ENCODE measurements at places on chromosomes 6 and 20.
A peak's percentile ranks its signal among the peaks of the same experiment; 100 is the strongest.

DNA sequence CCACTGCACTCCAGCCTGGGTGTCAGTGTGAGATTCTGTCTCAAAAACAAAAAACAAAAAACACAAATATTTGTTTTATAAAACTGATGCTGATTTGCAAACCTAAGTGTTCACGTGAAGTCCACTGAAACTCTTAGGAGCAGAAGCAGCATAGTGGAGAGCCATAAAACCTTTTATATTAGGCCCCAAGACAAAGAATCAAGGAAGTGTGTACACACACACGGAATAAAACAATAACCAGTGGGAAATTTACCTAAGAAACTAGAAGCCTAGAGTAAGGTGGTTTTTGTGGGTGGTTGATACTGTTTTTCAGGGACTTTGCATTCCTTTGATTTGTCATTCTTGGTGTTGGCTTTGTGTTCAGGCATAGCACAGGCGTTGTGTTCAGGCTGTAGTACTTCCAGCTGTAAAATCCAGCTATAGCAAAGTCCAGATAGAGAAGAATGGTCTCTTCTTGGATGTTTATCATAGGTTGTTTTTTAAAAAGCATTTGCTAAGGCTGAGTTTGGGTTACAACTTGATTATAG lies 61.3 kb downstream of the ATRN start:
- no peak for DNase-seq

- DNase-seq = no peak
Observed at GRCh38 chr20:58059260-58059544, 169.3 kb downstream of the ANKRD60 start.

DNA sequence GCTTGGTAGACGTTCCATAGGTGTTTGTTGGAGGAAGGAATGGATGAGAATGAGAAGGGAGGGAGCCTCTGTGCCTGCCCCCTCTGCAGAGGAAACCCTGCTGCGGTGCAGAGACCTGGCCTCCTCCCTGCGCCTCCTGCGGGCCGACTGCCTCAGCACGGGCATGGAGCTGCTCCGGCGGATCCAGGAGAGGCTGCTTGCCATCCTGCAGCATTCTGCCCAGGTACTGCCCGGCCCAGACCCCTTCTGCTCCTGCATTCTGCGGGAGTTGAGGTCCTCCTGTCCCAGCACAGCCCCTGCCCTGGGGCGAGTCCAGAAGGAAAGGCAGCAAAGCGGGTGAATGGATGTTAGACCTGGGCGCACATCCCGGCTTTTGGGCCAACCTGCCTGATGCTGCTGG lies 6.1 kb downstream of the DNPH1 start:
- DNase-seq = no peak

DNA sequence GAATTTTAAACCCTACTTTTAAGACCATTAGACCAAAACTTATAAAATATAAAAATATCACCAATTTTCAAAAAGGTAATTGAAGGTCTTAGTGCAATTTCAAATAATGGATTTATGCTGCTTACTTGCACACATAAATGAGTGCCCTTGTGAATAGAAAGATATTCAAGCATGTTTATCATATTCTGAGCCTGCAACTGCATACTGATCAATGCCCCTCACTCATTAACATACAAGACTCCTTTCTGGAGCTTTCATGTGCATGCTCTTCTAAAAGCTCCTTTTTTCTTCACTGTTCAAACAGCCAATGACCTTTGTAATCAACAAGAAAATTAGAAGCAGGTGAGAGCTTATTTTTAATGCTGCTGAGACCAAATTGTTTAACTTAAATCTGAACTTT lies 1139.3 kb downstream of the HACE1 start:
- no peak for DNase-seq

GRCh38 chr6:143695130-143695968 lies 17.6 kb downstream of the PHACTR2 start:
- DNase-seq = no peak

DNA sequence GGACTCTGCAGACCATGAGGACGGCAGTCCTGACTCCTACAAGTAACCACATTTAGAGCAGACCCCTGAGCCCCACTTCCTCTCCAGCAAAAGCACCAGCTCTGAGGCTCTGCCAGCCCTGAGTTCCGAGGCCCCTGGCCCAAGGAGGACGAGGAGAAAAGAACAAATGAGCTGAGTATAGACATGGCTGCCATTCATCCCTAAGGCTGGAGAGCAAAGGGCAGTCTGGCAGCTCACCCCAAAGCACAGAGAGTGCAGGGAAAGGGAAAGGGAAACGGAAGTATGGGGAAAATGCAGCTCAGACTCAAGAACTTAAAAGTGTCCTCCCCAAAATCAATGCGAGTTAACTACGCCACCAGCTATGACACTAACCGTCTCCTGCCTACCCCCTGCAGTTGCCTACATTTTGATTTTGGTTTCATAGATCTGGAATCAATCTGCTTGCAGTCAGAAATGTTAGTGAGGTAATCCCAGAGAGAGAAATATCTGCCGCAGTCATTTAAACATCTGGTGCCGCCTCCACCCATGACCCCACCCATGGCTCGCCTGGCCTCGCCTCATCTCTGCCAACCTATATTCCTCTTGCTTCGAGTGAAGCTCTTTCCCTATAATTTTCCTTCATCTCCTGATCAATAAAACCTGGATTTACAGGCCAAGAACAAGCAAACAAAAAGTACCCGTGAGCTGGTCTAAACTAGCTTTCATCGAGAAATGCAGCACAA lies 49.6 kb upstream of the AFDN start:
- DNase-seq = no peak

- DNase-seq = no peak
Observed at GRCh38 chr6:106563614-106564013, 65.7 kb downstream of the RTN4IP1 start.

DNA sequence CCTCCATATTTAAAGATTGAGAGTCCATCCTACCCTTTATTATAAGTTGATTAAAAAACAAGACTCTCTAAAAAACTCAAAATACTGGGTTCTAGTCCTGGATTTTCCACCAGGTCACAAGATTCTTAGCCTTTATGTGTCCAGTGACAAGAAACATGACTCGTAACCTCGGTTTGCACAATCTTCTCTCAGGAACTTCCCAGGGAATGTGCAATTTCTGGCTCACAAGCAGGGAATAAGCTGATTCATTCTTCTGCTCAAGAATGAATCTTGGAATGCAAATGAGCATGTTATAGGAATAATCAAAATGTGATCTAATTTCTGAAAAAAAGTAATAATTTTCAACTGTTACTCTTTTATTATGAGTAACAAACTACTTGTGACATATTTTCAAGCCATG lies 45.1 kb downstream of the OGFRL1 start:
- no peak for DNase-seq

DNA sequence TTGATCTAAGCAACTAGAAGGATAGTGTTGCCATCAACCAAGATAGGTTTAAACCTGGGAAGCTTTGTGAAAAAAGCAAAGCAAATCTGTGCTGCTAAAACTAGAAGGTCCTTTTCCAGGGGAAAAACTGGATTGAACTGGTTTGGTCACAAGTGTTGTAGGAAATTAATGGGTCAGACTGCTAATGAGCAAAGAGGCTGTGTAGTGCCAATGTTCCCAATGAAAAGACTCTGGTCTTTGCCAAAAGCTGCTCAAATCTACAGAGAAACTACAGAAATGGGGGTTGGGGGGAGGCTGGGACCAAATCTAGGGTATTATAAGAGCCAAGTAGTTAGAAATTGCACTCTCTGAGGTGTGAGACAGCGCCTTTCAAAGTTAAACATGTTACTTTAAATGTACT lies 85.0 kb downstream of the PLCG1 start:
- no peak for DNase-seq

GRCh38 chr6:35181308-35181932 lies 32.3 kb upstream of the SCUBE3 start:
- DNase-seq = no peak

GRCh38 chr6:157822245-157823000 lies 623 bp upstream of the SNX9 start:
- peak; percentile 34 for DNase-seq

GRCh38 chr6:99605074-99605734 lies 1.4 kb upstream of the PRDM13 start:
- no peak for DNase-seq

GRCh38 chr6:149242883-149243282 lies 74.6 kb upstream of the TAB2 start:
- DNase-seq = no peak

GRCh38 chr6:44849806-44850205 lies 462.3 kb downstream of the CDC5L start:
- DNase-seq = no peak

DNA sequence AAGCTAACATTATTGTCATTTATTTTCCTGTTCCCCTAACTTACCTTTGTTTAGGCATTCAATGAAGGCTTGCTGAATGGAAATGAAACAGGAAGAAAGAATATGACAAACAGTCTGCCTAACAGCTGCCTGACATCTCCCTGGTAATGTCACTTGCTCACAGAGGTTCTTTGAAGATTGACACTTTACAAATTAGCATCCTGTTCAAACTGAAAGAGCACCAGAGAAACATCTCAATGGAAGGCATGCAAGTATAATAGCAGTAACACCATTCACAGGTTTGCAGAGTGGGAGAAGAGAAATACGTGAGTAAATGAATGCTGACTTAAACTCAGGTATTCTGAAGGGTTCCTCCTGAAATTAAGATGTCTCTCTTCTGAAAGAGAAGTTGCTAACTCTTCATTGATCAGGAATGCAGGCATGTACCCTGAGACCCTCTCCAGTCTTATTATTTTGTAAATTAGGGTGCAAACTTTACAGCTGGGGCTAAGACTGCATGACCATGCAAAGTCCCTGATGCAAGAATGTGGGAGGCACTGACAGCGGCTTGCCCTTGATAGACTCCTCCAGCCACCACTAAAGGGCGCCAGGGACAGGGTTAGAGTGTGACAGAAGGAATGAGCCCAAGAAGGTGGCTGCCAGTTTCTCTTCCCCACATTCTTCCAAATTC lies 1.3 kb upstream of the SMLR1 start:
- no peak for DNase-seq

DNA sequence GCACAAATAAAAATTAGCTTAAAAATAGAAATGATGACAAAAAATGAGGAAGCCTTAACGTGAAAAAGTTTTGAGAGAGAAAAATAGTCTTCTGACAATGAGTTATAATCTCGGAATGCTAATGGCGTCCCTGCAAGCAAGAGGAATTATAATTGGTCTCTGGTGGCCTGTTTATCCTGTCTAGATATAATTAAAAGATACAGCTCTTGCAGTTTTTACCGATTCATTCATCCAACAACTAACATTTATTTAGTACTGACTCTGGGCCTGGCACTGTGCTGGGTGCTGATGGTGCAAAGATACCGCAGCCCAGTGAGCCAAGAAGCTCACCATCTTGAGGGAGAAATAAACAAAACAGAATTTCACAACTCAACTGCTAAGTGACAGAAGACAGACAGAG lies 31.6 kb upstream of the ANKRD60 start:
- no peak for DNase-seq

DNA sequence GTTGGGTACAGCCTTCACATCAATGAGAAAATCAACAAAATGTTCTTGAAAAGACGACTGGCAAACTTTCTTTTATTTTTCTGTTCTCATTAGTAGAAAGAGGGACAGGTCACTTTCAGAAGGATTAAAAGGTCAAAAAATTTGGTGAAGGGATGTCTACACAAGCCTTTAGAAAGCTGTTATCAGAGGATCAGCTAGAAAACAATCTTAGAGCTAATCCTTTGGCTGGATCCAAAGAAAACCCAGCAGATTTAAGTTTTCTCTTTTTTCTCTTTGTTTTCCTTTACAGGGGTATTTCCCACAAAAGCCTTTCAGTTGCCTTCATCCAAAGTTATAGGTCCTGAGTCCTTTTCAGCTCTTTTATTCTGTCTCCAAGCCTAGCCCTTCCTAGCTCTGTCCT lies 57.3 kb upstream of the EDN1 start:
- no peak for DNase-seq

GRCh38 chr6:136550330-136551071 lies at the start of gene MAP7:
Gene MAP7 (minus strand): TSS chr6:136550422. CDS start chr6:136550408, 14 bp downstream.
- DNase-seq = peak; percentile 51

DNA sequence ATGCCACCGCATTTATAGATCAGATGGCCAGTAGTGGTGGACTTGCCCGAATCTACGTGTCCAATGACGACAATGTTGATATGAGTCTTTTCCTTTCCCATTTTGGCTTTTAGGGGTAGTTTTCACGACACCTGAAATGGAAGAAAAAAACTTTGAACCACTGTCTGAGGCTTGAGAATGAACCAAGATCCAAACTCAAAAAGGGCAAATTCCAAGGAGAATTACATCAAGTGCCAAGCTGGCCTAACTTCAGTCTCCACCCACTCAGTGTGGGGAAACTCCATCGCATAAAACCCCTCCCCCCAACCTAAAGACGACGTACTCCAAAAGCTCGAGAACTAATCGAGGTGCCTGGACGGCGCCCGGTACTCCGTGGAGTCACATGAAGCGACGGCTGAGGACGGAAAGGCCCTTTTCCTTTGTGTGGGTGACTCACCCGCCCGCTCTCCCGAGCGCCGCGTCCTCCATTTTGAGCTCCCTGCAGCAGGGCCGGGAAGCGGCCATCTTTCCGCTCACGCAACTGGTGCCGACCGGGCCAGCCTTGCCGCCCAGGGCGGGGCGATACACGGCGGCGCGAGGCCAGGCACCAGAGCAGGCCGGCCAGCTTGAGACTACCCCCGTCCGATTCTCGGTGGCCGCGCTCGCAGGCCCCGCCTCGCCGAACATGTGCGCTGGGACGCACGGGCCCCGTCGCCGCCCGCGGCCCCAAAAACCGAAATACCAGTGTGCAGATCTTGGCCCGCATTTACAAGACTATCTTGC lies 725 bp downstream of the EEF1A1 start:
- peak; percentile 84 for DNase-seq

DNA sequence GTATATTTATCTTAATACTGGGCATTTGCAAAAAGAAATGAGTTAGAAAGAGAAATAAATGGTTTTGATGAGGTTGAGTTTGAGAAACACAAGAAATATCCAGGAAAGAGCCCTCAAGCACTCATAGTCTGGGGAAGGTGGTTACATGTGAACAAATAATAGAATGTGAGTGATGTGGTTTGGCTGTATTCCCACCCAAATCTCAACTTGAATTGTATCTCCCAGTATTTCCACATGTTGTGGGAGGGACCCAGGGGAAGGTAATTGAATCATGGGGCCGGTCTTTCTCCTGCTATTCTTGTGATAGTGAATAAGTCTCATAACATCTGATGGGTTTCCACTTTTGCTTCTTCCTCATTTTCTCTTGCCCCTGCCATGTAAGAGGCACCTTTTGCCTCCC lies 334.1 kb downstream of the COL12A1 start:
- no peak for DNase-seq

DNA sequence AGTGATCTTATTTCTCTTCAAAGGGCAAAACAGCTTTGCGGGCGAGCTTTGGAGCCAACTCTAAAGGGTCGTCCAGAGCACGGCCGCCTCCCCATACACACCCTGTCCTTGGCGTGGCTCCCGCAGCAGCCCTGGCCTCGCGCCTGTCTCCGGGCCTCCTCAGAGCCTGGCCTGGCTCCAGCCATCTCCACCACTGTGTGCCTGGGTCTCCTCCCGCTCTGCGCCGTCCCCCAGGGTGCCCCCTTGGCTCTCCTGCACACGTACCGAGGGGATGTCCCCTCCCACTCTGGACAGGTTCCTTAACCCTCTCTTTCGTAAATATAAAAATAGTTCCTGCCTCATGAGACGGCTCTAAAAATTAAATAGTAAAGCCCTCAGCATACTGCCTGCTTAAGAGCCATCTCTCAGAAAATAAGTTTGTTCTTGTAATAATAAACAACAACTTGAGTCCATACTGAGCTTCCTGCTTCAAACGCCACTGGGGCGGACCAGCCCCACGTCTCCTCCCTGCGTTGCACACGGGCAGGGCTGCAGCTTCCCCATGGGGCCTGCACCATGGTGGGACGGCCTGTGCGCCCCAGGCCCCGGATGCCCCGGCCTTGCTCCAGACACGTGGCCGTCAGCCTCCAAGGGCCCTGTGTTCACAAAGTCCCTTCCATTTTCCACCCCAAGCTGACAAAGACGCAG lies 226.2 kb downstream of the TTLL2 start:
- no peak for DNase-seq

All from activated CD4-positive, alpha-beta T cell treated with anti-CD3 and anti-CD28 coated beads, Interleukin-2, amount 50 U/mL, for 4 hours (primary cell).